Neuronal stem cell (in vitro differentiated cells): ENCODE measurements at places on chromosomes 16 and 17.
A peak's percentile ranks its signal among the peaks of the same experiment; 100 is the strongest.

GRCh38 chr17:79902146-79902791 lies 63.0 kb upstream of the CBX4 start:
- no peaks in the 10 kb centered on the region for H3K4me1 ChIP-seq
- no peak overlapping the region for H3K4me3 ChIP-seq
- H3K27ac ChIP-seq, result no peak overlapping the region
- no peak for DNase-seq
- peaks cover 2% of the 10 kb centered on the region for H3K27me3 ChIP-seq
- H3K36me3 ChIP-seq, result no peaks in the 10 kb centered on the region

- no peak for DNase-seq
- H3K27ac ChIP-seq, result no peak overlapping the region
- peaks cover 47% of the 10 kb centered on the region for H3K27me3 ChIP-seq
- H3K36me3 ChIP-seq, result no peaks in the 10 kb centered on the region
- peaks cover 17% of the 10 kb centered on the region for H3K4me1 ChIP-seq
- H3K4me3 ChIP-seq, result no peak overlapping the region
Measured at GRCh38 chr17:75540923-75541503, 15.5 kb downstream of the LLGL2 start.

DNA sequence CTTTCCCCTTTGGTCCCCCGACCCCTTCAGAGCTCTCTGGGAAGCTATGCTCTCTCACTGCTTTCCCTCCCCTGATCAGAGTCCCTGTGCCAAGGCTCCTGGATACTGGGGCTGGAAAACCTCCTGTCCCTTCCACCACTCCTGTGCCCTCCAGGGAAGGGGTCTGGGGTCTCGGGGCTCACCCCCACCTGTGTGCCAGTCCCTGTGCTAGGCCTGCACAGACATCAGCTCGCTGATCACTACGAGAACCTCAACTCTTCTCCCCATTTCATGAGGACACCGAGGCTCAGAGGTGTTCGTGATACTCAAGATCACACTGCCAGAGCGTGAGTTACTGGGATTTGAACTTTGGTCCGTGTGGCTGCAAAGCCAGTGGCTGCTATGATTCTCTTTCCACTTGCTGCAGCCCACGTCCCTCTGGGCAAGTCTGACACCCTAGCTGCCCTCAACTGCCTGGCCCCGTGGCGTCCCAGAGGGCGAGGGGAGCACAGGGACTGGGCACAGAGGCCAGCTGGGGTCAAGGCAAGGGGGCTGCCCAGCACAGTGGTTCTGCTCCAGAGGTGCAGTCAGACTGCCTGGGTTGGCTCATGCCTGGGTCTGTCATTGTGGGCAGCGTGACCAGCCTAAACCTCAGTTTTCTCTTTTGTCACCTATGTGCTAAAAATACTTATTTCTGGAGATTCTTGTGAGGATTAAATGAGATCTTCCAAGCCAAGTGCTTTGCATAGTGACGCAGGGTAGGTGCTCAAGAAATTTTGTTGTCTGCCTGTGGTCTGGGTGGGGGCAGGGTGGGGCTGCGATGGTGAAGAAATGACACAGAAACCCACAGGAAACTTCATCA lies 43.8 kb upstream of the TOB1 start:
- H3K4me1 ChIP-seq, result peaks cover 26% of the 10 kb centered on the region
- H3K36me3 ChIP-seq, result no peaks in the 10 kb centered on the region
- H3K27me3 ChIP-seq, result no peaks in the 10 kb centered on the region
- peak overlapping the region; percentile 7 for H3K4me3 ChIP-seq
- H3K27ac ChIP-seq, result no peak overlapping the region
- DNase-seq, result no peak

- no peak for DNase-seq
- peaks cover 4% of the 10 kb centered on the region for H3K4me1 ChIP-seq
- no peak overlapping the region for H3K27ac ChIP-seq
- H3K4me3 ChIP-seq, result no peak overlapping the region
Measured at GRCh38 chr17:74639704-74640151, 16.2 kb upstream of the CD300E start.

- H3K27ac ChIP-seq, result no peak overlapping the region
- H3K36me3 ChIP-seq, result no peaks in the 10 kb centered on the region
- no peak for DNase-seq
- H3K4me1 ChIP-seq, result no peaks in the 10 kb centered on the region
- H3K4me3 ChIP-seq, result no peak overlapping the region
- no peaks in the 10 kb centered on the region for H3K27me3 ChIP-seq
Measured at GRCh38 chr16:62276637-62277036, 240.4 kb upstream of the CDH8 start.

DNA sequence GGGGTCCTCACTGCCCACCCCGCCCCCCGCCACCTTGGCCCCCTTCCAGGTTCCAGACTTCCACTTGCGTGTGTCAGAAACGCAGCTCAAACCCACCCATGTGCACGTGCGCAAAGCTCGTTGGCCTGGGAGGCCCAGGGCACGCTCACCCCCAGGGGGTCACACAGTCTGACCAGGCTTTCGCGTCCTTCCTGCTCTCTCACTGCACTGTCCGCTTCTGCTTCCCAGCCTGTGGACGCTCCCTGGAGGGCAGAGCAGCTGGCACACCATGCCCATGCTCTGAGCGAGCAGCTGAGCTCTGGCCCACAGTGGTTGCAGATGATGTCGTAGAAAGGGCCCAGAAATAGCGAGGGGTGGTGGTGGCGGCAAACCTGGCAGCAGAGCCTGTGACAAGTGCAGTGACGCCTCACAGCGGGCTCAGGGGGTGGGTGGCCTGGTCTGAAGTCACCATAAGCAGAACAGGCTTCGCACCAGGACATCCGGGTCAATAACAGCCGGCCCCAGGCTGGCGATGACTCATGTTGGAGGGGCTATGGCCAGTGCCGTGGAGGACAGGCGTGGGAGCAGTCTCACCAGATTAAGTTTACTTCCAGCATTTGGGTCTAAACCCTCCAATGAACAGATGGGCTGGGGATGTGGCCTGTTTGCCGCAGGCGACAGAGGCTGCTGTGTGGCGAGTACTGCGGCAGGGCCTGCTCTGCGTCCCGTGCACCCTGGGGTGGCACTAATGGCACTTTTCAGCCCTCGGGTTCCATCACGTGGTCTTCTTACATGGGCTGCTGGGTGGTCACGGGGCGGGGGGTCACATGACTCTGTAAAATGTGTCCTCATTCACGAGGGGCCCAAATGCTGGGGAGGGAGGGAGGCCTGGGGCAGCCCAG lies 49.0 kb downstream of the NT5M start:
- H3K4me3 ChIP-seq, result no peak overlapping the region
- no peaks in the 10 kb centered on the region for H3K27me3 ChIP-seq
- DNase-seq, result no peak
- peaks cover 4% of the 10 kb centered on the region for H3K4me1 ChIP-seq
- H3K27ac ChIP-seq, result no peak overlapping the region

GRCh38 chr17:348012-348411 lies 4.6 kb downstream of the RPH3AL start:
- H3K27me3 ChIP-seq, result no peaks in the 10 kb centered on the region
- DNase-seq, result no peak
- no peak overlapping the region for H3K4me3 ChIP-seq
- peaks cover 18% of the 10 kb centered on the region for H3K4me1 ChIP-seq

DNA sequence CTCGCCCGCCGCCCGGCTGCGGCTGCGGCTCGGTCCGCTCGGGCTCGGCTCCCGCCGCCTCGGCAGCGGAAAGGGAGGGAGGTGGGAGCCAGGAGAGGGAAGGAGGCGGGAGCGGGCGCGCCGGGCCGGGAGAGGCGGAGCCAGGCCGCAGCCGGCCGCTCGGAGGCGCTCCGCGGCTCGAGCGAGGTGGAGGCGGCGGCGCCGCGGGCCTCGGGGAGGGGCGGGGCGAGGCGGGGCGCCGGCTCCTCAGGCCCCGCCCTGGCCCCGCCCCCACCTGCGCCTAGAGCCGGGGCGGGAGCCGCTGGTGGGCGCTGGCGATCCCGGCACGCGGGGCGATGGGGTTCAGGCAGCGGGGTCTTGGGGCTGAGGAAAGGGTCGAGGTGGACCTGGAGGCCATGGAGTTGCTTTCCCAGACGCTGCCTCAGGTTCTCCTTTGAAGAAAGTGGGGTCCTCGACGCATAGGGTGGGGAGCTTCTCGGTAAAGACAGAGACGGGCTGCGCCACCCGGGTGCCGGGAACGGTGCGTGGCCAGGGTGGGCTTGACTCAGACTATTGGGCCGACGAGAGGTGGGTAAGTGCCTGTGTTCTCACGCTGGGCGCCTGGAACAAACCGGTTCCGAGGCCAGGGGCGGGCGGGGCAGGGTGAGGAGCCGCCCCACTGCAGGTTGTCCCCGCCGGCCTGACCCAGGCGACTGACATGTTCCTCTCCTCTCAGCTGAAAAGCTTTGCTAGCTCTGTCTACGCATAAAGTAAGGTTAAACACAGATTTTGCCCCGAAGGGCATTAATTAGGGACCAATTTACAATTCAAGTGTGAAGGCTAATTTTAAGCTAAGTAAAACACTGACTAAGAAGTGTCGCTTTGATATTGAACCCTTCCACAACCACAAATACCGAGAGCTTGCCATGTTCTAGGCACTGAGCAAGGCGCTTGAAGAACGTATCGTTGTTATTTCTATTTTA lies at the start of gene CMTM4:
CMTM4 (minus strand) TSS at position 75 of the 962 bp plus-strand sequence. CDS start 218 bp downstream, outside the sequence.
- peaks cover 5% of the 10 kb centered on the region for H3K4me1 ChIP-seq
- peak within 1 kb of the TSS; percentile 96 for H3K4me3 ChIP-seq
- peak; percentile 89 for DNase-seq
- H3K36me3 ChIP-seq, result no peaks in the 10 kb centered on the region

DNA sequence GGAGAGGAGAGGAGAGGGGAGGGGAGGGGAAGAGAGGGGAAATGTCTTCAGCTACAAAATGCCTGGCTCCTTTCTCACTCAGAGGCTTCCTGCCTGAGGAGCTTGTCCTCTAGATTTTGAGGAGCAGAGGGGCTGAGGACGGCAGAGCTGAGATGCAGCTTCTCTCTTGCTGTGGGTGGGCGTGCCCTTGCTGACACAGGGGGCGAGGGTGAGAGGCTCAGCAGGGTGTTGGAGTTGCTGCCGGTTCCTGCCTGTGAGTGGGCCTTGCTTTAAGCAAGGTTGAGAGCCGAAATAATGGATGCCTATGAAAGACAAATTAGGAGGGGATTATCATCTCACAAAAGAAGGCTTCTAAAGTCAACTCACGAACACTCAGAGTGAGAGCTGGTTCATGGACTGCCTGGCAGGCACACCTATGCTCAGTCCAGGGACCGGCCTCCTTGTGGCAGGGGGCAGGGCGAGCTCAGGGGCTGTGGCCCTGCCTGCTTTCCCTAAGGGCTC lies 215.6 kb downstream of the MSI2 start:
- peaks cover 61% of the 10 kb centered on the region for H3K4me1 ChIP-seq
- H3K4me3 ChIP-seq, result no peak overlapping the region
- H3K36me3 ChIP-seq, result no peaks in the 10 kb centered on the region
- peak overlapping the region; percentile 56 for H3K27ac ChIP-seq

DNA sequence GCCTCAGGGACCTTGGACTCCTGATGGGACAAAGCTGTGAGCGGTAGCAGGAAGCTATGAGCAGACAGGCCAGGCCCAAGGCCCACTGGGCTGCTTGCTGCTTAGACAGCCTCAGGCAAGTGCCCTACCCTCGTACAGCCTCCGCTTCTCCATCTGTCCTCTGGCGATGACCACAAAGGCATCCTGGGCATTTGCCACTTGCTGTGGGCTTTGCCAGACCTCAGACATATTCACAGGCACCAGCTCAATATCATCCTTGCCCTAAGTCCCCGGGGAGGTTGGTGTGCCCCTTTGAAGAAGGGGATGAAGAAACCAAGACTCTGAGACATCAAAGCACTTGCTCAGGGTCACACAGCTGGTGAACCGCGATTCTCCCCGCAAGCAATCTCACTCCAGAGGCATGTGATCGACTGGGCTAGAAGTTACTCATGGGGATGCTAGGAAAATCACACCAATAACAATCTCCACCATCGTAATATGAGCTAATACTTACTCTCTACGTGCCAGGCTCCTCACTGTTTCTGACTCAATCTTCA lies 21.7 kb downstream of the PPL start:
- no peaks in the 10 kb centered on the region for H3K4me1 ChIP-seq
- no peaks in the 10 kb centered on the region for H3K36me3 ChIP-seq
- DNase-seq, result no peak
- no peak overlapping the region for H3K4me3 ChIP-seq
- H3K27me3 ChIP-seq, result no peaks in the 10 kb centered on the region
- no peak overlapping the region for H3K27ac ChIP-seq

GRCh38 chr16:27844826-27845225 lies 218.7 kb downstream of the GSG1L start:
- no peak for DNase-seq
- no peak overlapping the region for H3K27ac ChIP-seq
- no peak overlapping the region for H3K4me3 ChIP-seq
- no peaks in the 10 kb centered on the region for H3K36me3 ChIP-seq
- no peaks in the 10 kb centered on the region for H3K27me3 ChIP-seq

GRCh38 chr17:42025191-42025579 lies 5.3 kb downstream of the NKIRAS2 start:
- DNase-seq, result no peak
- H3K27me3 ChIP-seq, result no peaks in the 10 kb centered on the region
- no peak overlapping the region for H3K27ac ChIP-seq
- peaks cover 33% of the 10 kb centered on the region for H3K4me1 ChIP-seq
- H3K36me3 ChIP-seq, result peaks cover 16% of the 10 kb centered on the region
- no peak overlapping the region for H3K4me3 ChIP-seq

DNA sequence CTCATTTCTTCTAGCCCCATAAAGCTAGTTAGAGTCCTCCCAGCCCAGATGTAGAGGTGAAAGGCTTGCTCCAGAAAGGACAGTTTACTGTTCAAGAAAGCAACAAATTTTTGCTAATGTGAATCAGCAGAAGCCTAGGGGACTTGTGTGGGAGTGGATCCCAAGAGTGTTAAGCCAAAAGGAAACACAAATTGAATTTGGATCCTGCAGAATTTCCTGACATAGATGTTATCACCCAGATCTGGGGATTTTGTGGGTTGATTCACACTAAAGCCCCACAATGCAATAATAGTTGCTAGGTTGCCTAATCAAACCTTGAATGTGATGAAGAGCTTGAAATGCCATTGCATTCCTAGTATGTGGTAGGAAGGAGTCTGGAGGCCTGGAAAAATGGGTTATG lies 135.2 kb upstream of the HS3ST3A1 start:
- H3K27me3 ChIP-seq, result no peaks in the 10 kb centered on the region
- H3K36me3 ChIP-seq, result no peaks in the 10 kb centered on the region

GRCh38 chr16:64469906-64470702 lies 651.8 kb downstream of the CDH11 start:
- no peak overlapping the region for H3K4me3 ChIP-seq
- no peak overlapping the region for H3K27ac ChIP-seq
- DNase-seq, result no peak
- no peaks in the 10 kb centered on the region for H3K27me3 ChIP-seq

GRCh38 chr17:82098939-82099763 lies 1.1 kb upstream of the FASN start:
- H3K36me3 ChIP-seq, result peaks cover 19% of the 10 kb centered on the region
- peak overlapping the region; percentile 83 for H3K27ac ChIP-seq
- no peak for DNase-seq
- H3K4me3 ChIP-seq, result peak overlapping the region; percentile 47
- peaks cover 51% of the 10 kb centered on the region for H3K4me1 ChIP-seq
